ENCODE measurements at places on chromosomes 7 and 10.

DNA sequence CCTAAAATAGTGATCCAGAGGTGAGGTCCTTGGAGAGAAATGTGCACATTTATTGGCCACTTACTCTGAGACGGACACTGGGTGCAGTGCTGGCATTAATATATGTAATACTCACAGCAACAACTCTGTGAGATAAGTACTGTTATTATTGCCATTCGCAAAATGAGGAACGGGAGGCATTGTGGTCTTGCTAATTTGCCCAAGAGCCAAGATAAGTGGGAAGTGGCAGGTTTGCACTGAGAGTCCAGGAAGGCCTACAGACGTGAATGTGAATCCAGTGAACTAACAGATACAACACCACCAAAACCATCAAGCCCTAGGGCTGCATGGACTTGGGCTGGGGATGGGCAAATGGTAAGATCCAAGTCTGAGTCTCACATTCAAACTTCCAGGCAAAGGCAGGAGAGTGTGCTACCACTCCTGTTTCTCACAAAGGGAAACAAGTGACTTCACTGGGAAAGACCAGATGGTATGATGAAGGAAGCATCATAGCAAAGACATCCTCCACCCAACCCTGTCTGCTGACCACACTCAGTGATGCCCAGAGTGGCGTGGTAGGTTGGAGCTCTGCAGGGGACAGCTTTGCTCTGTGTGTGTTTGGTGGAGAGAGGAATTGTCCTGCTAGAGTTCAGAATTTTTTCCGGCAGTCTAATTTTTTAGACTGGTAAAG, 19.2 kb downstream of the TMEM273 start:
- no peak for DNase-seq

DNA sequence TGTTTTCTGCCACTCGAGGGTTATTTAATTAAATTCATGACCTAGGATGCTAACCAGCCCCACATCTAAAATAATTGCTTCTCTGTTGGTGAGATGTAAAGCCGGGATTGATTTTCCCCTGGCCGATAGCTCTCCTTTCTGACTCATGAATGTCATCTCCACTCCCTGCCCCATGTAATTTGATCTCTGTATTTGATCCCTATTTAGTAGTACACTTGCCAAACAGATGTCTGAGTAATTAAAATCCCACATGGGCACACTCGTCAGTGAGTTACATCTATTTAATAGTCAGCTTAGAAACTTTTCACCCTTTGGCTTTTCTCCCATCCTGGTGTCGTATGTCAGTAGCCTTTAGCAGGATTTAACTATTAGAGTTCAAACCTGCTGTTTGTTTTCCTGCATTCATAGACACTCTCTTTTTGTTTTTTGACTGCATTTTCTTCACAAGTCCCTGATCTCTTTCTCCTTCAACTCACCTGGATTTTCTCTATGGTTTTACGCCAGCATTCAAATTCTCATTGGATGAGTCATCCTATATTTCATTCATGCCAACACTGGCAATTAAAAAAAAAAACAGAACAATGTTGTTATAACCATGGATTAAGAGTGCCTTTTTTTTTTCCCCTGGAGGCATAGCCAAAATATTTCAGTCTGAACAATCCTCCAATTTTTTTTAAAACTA, 82.7 kb downstream of the SPAG6 start:
- no peak for DNase-seq

DNA sequence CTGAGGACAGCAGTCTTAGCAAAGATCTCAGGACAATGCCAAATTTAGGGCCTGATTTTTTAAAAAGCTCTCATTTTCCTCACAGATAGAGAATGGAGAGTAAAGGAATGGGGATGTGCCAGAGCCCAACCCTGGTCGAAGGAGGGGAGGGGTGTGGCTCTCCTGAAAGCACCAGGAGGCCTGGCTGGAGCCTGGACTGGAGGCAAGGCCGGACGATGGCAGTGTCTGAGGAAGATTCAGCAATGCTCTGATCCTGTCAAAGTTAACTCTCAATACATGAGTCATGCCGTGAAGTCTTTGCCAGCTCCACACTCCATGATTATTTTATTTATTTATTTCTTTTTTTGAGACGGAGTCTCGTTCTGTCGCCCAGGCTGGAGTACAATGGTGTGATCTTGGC, 108.3 kb downstream of the UPF2 start:
- no peak for DNase-seq

DNA sequence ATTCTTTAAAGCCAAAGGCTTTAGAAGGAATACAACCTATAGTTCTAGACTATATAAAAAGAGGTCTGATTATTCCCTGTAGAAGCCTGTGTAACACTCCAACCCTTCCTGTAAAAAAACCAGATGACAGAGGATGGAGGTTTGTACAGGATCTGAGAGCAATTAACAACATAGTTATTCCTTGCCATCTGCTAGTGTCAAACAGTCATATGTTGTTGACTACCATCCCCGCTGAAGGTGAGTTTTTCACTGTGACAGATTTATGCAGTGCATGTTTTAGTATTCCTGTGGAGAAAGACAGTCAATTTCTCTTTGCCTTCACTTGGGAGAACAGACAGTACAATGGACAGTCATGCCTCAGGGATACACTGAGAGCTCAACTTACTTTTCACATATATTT, 19.0 kb upstream of the SLC26A4 start:
- no peak for DNase-seq

GRCh38 chr10:19488592-19489280, 327.5 kb upstream of the PLXDC2 start:
- DNase-seq: no peak

- DNase-seq: no peak
These were observed 10.8 kb downstream of the GNA12 start for GRCh38 chr7:2833083-2833910.

GRCh38 chr7:37738321-37738720, 54.8 kb downstream of the GPR141 start:
- no peak for DNase-seq

DNA sequence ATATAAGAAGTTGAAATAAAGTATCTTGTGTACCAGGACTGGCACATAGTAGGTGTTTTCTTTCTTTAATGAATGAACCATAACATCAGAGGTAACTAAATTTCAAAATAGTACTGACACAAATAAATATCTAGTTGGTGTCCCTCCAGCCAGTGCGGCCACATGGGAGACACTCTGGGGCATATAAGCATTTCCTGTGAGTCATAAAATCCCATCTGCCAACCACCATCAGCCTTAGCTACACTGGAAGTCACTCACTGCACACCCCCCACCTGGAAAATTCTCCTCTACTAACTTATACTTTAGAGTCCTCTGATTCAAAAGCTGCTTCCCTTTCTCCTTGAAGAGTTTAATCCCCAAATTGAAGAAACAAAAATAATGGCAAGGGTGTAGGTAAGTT, 32.5 kb downstream of the DYDC1 start:
- no peak for DNase-seq

GRCh38 chr7:111953611-111954010, 252.6 kb downstream of the DOCK4 start:
- no peak for DNase-seq

DNA sequence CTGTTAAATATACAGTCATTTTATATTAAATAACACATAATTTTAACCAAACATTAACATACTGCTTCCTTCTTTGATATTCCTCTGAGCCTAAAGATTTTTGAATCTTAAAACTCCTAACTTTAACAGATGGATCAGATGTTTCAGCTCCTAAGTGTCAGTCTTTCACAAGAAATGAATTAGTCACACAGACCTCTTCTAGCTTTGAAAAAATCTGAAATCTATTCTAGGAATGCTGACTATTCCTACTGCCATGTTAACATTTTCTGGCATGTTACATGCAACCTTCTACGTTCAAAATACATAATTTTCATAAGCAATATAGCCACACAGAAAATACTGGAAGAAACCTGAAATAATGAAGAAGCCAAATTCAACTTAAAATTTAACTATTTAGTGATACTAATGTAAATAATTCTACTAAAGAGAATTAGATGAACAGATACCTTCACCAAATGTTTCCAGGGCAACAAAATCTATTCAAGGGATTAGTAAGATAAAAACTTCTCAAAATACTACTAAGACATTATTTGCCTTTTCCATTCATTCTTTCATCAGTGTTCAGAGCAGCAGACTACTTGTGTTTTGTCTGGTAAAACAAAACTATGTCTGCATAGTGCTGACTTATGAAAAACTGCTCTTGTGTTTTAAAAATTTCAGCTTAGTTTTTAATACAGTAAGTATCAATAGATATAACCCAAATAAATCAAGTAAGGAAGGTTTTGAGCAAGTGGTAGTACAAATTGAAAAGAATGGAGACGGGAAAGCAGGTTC, 9.2 kb downstream of the JMJD1C start:
- DNase-seq: no peak
